ENCODE measurements at places on chromosomes 13 and 19. TPM values are rescaled to one million over a fixed set of nuclear protein-coding genes. Genes with fewer than 3 reads are reported as not detected.

Gene SHANK1
- 19.9 TPM for total RNA-seq

GRCh38 chr19:11478167-11479089 lies 2.4 kb downstream of the ELAVL3 start:
- no peak for ATAC-seq

DNA sequence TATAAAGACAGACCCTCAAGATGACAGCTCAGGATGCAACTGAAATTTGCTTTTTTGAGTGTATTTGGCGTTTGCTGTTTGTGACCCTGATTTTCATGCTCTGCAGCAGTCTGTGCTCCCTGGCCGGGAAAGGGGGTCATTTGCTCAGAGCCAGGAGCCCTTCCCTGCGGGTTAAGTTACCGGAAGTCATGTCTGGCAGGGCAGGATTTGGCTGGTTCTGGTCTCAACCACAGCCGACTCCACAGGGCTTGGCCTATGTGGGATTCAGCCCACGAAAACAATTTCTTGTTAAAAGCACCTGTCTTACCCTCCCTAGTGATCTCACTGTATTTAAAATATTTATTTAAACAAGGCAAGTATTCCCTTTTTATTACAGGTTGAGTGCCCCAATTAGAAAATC lies 22.6 kb downstream of the MCF2L start:
- ATAC-seq, result no peak

- ATAC-seq, result no peak
Measured at GRCh38 chr13:35129500-35129899, 187.4 kb downstream of the NBEA start.

Gene PLIN5
- total RNA-seq, result 1.3 TPM

Gene TNNI3
- not detected for total RNA-seq
